Esophagus mucosa (tissue), 1 donor: ENCODE measurements at places on chromosomes 16 and 17.
A peak's percentile ranks its signal among the peaks of the same experiment; 100 is the strongest.

DNA sequence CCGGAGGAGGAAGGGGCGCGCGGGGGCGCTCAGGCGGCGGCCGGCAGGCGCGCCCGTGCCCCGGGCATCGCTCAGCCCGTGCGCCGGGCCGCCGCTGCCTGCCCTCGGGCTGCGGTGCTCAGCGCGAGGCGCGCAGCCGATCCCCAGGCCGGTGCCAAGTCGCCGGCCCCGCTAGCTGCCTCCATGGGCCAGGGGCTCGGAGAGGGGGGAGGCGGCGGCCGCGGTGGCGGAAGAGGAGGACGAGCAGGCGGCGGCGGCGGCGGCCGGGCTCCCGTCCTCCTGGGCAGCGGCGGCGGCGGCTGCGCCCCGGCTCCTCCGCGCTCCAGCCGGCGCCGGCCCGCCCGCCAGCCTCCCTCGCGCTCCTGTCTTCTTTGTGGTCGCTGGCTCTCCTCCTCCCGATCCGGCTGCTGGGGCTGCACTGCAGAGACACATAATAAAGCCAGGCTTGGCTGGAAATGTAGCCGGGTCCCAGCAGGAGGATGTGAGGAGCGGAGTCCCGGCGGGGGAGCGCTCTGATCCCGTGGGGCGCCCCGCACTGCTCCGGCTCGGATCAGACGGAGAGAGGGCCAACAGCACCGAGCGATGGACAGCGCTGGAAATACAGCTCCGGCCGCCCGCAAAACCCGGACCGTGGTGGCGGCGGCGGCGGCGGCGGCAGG is 889 bp upstream of the ZNF423 start:
- peak; percentile 65 for ATAC-seq

- ATAC-seq = no peak
Measured at GRCh38 chr16:560701-561412, 663 bp downstream of the PRR35 start.

DNA sequence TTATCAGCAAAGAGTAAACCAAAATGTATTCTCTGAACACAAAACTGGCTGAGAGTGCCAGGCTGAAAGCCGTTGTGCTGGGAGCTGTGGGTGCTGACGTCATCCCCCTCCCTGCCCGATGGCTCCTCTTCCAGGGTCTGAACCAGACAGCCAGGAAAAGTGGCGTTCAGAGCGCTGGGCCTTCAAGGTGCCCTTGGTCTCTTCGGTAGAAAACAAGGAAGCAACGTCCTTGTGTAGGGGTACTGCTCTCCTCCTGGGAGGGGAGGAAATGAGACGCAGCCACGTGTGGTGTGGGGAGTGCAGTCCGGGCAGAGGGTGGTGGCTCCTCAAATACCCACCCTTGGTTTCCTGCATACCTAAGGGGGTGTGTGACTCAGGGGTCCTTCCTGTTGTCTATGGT is 394.7 kb downstream of the SEC14L1 start:
- no peak for ATAC-seq

DNA sequence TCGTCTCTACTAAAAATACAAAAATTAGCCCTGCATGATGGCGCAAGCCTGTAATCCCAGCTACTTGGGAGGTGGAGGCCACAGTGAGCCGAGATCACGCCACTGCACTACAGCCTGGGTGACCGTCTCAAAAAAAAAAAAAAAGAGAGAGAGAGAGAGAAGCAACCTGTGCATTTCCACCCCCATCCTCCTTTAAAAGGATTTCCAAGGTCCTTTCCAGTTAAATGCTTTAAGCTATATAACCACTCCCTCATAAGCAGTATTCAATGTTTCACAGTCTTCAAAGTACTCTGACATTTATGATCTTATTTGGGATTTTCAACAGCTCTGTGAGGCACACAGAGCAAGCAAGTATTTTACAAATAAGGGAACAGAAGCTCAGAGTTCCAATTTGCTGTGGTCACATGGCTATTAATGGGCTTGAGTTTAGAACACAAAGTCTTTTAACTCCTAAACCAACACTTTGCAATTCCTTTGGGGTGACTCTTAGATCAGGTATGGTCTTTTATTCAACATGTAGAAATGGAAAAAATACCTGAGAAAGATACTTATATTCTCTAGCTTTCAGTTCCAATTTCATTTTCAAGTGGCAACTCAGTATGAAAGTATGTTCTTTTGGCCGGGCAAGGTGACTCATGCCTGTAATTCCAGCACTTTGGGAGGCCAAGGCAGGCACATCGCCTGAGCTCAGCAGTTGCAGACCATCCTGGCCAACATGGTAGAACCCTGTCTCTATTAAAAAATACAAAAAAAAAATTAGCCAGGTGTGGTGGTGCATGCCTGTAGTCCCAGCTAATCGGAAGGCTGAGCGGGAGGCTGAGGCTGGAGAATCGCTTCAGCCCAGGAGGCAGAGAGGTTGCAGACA is 31.3 kb downstream of the SPOP start:
- ATAC-seq = peak; percentile 60

GRCh38 chr17:32111141-32111771 is 31.0 kb upstream of the RHOT1 start:
- peak; percentile 48 for ATAC-seq

DNA sequence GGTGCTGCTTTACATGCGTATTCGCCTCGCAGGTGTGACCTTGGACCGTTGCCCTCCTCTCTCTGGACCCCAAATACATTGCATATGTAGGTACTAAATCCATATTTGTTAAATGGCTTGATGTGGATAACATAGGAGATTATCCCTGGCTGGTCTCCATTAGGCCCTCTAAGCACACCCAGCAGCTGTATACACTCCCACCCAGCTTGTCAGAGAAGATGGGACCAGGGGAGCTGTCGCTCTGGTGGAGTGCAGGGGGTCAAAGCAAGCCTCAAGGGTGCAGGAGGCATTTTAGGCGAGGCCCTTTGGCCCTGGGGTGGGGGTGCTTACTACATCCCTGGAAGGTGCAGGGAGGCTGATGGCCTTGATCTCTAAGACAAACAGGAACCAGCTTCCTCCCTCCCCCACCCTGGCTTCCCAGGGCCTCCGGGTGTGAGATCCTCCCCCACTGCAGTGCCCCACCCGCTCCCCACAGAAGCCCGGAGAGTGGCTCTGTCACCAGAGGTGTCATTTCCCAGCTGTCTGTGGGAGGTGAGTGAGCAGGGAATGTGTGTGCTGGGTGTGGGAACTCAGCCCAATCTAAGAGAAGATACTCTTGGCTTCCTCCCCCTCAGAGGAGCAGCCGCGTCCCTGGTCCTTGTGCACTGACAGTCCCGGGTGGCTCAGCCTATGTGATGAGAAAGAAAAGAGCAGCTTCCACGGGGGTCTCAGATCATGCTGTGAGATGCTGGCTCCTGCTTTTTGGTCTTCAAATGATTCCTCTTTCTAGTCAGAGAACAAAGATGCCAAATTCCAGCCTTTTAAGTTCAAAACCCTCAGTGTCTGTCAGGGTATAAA is 1.4 kb upstream of the VAMP2 start:
- peak; percentile 66 for ATAC-seq

DNA sequence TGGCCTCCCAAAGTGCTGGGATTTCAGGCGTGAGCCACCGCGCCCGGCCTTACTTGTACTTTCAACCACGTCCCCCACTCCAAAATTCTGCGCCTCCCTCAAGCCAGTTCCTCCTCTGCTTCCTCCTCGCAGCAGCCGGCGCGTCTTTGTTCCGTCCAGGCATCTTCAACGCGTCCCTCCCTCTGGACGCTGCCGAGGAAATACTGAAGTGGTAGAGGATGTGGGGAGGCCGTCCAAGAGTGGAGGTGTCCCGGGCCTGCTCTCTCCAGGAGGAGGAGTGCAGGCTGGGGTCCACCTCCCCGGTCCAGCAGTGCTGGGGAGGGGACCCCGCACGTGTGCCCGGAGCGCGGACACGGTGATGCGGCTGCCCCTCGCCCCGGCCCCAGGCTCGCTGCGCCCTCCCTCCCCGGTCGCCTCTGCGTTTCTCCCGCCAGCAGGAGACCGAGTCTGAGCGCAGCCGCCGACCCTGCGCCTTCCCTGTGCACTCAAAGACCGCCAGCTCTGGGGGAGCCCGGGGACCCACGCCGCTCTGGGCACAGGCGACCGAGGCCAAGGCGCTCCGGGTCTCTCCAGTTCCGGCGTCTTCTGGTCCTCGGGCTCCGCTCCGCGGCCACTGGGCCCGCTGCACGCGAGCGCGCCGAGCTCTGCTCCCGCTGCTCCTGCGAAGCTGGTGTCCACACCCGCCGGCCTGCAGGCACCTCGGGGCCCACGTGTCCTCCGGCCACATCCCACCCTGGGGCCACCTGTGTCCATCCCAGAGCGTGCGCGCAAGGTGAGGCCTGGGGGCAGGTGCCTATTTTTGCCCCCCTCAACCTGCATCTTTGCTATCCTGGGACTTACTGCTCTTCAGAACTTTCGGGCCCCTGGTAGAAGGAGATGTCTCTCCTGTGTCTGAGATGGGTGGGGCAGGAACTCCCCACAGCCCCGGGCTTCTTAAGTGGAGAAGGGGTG is 31.7 kb downstream of the OSBPL7 start:
- peak; percentile 77 for ATAC-seq

DNA sequence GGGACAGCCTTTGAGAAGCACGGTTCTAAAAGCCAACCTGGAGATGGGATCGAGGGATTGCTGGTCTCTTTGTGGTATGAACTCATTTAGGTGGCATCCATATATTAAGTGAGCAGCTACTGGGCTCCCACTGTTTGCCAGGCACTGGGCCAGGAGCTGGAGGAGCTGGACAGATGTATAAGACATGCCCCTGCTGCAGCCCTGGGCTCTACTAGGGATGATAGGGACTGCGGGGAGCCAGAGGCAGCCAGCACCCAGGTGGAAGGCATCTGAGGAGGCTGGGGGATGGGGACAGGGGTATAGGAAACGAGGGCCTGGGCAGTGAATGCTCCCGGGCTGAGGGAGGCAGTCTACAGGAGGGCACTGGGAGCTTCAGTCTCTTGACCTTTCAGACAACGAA is 53.0 kb upstream of the MEAK7 start:
- no peak for ATAC-seq

GRCh38 chr16:66127459-66128370 is 238.8 kb upstream of the CDH5 start:
- ATAC-seq = no peak

GRCh38 chr17:79840989-79841286 is 1.7 kb upstream of the CBX4 start:
- ATAC-seq = no peak

- no peak for ATAC-seq
Measured at GRCh38 chr16:30920891-30921290, 2.5 kb upstream of the FBXL19 start.

GRCh38 chr17:28053725-28054124 is 11.2 kb downstream of the NLK start:
- no peak for ATAC-seq
